Vagina (tissue), 2 donors: ENCODE measurements at places on chromosomes 3 and 15. TPM values are rescaled to one million over a fixed set of nuclear protein-coding genes. Genes with fewer than 3 reads are reported as not detected.
A peak's percentile ranks its signal among the peaks of the same experiment; 100 is the strongest.

DNA sequence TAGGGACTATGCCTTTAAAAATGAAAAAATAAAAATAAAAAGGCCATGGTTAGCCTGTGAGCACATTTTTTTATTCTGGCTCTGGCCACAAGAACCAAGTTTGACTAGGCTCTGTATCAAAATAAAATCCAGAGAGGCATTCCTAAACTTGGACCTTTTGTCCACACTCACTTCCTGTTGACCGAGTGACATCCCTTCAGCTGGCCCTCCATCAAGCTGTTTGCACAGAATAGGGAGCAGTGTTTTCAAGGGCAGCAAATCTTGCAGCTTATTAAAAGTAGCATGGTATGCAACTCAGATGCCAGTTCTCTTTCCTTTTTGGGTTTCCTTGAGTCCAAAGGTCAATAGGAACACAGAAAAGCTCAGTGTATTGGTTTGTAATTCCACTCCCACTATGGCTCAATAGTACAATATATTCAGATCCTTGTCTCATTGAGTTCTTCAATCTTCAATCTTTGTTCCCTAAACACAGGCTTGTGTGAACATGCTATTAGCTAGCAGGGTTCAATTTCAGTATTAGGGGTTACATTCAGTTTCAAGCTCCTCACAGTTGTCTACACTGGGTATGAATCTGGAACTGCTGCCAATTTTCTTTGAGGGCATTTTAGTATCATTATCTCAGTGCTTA lies 244.5 kb downstream of the RBMS3 start:
- H3K27me3 ChIP-seq = no peaks in the 10 kb centered on the region
- peaks cover 30% of the 10 kb centered on the region for H3K4me1 ChIP-seq
- no peak overlapping the region for H3K4me3 ChIP-seq

- H3K27me3 ChIP-seq = no peaks in the 10 kb centered on the region
- no peaks in the 10 kb centered on the region for H3K36me3 ChIP-seq
- H3K4me1 ChIP-seq = no peaks in the 10 kb centered on the region
- no peak overlapping the region for H3K27ac ChIP-seq
- no peak overlapping the region for H3K4me3 ChIP-seq
Observed at GRCh38 chr3:194379651-194380050, 10.1 kb upstream of the LRRC15 start.

DNA sequence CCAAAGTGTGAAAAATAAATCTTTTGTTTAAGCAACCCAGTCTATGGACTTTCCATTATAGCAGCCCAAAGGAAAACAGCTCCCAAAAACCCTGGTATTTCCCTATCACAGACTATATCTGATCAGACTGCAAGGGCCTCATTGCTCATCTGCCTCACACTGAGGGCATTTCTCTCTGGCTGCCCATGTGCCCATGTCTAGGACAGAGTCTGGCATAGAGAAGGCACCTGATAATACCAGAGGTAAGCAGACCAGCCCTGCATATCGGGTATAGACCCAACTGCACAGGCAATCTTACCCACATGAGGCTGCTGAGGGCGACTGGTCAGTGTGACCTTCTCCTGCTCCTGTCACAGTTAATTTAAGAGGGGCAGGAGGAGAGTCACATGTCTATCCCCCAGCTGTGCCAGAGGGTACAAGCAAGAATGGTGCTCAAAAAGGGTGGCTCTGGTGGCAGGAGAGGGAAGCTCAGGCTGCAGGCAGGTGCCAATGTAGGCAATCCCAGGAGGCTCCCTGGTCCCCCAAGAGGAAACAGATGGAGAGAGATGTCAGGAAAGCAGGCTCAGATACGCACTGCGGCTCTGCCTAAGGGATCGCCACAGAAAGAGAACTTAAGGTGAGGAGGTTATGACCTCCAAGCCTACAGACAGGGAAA lies 3.1 kb downstream of the CSRNP1 start:
- peak overlapping the region; percentile 100 for H3K27ac ChIP-seq
- peak overlapping the region; percentile 95 for H3K4me3 ChIP-seq
- peaks cover 81% of the 10 kb centered on the region for H3K4me1 ChIP-seq
- peaks cover 12% of the 10 kb centered on the region for H3K36me3 ChIP-seq
- no peak for DNase-seq
- no peaks in the 10 kb centered on the region for H3K27me3 ChIP-seq

The GABRR3 gene
- not detected for total RNA-seq

The RAP2B gene
- 16.0 TPM for total RNA-seq

The ANKRD34C gene
- total RNA-seq = 0.25 TPM

The C3orf85 gene
- not detected for total RNA-seq
